ENCODE measurements at places on chromosomes 12 and 14.

- no peak for DNase-seq
Observed at GRCh38 chr12:50200552-50201273, 33.5 kb upstream of the CERS5 start.

- DNase-seq: peak; percentile 39
Observed at GRCh38 chr14:88168498-88169165, 154.4 kb downstream of the KCNK10 start.

DNA sequence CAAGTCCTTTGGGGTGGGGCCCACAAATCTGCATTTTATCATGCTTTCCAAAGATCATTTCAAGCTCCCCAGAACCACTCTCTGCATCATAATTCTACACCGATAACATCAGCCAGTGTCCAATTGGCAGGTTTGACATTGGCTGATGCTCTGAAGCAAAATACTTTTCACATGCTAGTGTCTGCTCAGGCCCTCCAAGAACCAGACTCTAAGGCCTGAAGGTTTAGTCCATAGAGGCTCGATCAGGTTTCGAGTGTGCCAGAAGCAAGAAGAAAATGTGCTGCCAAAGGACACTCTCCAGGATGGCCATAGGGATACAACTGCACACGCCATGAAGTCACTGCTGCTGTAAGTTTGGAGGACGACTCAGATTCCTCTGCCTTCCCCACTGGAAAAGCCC, 280.3 kb downstream of the KSR2 start:
- DNase-seq: no peak

DNA sequence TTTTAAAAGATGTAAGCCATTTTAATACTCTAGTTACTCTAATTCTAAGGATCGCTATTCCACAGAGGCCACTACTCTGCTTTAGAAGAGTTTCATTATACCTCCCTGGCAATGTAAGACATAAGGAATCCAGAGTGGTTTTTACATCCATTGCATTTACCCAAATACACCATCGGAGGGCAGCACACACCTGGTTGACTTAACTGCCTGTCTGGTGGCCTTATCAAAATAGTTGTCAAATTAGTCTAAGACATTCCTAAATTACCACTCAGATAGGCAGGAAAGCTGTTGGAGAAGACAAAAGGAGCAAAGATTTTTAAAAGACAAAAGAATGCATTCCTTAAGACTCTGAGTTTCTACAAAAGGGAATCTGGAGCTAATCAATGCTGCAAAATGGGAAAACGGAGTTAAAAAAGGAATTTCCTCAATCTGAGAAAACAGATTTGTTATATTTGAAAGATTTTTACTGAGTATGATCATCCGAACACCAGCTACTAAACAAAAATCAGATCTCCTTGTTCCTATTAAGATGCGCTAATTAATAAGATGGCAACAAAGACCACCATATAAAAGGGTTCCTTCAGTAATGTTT, 33.8 kb upstream of the FGD4 start:
- DNase-seq: peak; percentile 8

- DNase-seq: no peak
Observed at GRCh38 chr14:92675976-92676375, 72.5 kb downstream of the LGMN start.

DNA sequence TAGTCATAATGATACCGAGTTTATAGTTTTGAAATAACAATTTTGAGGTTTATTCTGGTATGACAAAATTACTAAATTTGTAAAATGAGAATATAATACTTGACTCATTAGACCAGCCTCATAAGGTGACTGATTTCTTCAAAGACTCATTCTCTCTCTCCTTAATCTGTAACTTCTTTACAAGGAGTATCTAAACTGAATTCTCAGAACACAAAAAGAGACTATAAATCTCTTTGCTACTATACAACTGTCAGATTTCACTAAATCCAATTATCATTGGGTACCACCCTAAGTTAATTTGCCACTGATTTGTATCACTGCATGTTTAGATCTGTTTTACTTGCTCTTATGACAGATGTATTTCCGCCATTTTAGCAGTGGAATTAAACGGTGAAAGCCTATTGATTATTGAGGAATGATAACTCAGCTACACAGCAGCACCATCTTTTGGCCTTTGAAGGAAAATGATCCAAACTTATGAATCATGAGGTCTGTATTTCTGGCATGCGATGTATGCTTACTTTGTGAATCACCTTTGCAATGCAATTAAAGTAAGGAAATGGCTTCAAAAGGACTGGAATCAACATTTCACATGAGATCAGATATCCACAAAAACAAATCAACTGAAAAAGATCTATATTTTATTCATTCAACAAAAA, 161.2 kb downstream of the RERGL start:
- no peak for DNase-seq

DNA sequence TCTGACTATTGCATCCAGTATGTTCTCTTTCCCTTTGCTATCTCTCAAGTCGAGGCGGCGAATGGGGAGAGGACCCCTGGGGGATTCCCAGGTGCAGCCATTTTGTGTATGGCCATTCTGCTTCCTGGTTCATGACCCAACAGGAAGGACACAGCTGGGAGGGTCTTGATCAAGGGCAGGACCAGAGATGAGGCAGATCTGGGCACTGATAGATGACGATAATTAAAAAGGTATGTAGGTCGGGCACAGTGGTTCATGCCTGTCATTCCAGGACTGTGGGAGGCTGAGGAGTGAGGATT, 73.9 kb downstream of the EID3 start:
- no peak for DNase-seq

- no peak for DNase-seq
Observed at GRCh38 chr14:21084396-21084795, 14.1 kb downstream of the ZNF219 start.

- no peak for DNase-seq
Observed at GRCh38 chr14:97306760-97307246, 509.6 kb downstream of the VRK1 start.

- no peak for DNase-seq
Observed at GRCh38 chr12:116284396-116284795, 6.9 kb upstream of the MED13L start.

All from activated T-cell treated with anti-CD3 and anti-CD28 coated beads for 4 hours (primary cell).